HuH-7 (cell line): ENCODE measurements at places on chromosomes 3 and 15.

DNA sequence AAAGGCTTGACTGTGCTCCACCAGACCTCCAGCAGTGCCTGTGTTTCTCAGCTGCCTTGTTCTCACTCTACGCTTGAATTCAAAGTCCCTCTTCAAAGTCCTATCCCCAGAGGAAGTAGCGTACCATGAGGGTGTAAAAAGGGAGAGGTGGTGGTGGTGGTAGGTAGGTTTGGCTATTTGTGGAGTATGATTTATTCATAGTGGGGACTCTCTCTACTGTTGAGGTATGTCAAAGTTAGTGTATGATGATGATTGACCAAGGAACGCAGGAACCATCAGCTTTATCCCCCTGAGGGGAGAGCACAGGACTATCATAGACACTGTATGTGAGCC is 137.9 kb downstream of the GHSR start:
- DNase-seq: no peak

DNA sequence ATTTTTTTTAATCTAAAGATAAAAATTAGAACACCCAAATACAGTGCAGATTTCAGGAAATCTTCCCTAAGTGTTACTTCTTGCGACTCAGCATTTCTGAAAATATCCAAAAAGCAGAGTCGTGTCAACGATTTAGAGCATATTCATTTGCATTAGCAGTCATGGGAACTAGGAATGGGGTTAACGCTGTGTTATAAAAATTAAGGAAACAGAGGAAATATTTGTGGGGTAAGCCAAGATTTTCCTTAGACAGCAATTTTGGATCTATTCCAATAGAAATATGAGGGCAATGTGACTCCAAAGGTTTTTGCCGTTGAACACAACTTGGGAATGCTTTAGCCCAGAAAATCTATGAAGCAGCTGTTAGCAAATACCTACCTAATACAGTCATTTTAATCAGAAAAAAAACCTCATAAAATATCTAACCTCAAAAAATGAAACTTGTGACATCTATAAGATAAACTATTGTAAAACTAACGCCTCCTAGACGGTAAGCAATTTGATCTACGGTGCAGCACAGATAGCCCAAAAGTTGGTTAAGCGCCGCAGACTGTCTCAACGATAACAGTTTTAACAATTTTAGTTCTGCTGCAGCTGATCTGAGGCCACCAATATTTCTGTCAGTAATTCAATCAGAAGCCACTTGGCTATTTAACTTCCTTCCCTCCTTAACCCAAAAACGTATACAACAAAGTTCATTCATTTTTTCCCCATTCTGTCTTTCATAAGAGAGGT is 5.8 kb upstream of the ATP11B start:
- DNase-seq: no peak

DNA sequence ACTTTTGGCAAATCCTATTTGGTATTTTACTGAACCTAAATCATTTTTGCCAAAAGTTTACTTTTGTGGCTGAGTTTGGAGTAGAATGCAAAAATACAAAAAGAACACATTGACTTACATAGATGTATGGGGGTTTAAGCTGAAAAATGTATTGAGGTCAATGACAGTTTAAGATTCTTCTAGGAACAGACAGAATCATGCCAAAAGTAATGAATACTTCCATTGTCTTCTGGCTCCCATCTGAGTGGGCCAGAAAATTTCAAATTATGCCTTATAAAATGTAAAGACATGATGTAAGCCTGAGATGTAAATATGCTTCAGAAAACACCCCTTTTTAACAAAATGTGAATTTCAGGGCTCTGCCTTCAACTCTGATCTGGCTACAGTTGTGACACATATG is 375.1 kb upstream of the DPH6 start:
- no peak for DNase-seq

GRCh38 chr3:82054849-82055248 is 293.4 kb upstream of the GBE1 start:
- DNase-seq: no peak

- no peak for DNase-seq
Measured at GRCh38 chr3:152621967-152622810, 212.7 kb upstream of the P2RY1 start.

DNA sequence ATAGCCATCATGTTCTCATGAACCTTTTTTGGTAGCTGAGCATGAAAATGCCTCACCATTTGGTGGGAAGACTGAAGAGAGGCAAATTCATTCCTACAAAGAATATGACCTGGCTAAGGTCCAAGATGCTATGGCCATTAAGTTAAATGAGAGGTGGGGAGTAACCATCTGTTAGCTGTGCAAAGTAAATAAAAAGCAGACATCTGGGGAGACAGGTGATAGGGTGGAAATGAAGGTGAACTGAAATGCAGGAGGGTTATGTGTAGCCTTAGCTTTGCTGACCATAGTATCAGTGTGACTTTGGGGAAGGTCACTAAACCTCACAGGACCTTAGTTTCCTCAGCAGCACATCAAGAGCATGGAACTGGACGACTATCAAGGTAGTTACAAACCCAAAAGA is 111.0 kb upstream of the STRIT1 start:
- no peak for DNase-seq

DNA sequence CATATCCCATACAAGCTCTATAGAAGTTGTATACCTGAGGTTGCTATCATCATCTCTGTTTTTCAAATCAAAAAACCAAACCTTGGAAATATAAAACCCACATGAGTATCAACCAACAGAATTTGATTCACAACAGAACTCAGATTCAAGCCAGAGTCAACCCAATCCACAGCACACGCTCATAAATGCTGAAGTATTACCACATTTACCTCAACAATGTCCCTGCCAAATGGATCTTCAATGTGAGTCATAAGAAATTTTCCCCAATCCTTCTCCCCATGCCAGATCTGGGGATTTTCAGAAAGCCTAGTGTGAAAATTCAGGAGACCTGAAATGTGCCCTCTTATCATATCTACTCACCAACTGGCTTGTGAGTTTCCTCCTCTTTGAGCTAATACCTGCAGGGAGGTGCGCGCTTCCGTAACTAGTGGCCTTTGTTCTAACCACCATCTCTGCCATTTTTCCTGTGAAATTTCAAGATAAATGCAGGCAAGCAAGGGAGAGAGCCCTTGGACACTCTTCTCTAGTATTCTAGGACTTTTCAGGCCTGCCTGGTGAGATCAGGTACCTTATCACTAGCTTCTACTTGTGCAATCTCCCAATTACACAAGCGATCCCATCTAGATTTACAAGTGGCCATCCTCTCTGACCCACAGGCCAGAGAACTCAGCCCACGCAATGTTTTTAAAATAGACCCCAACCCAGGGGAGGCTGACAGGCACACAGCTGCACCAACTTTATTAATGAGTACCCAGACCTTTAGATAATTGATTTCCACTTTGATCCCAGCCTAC is 1076.9 kb upstream of the CFAP20DC start:
- no peak for DNase-seq

DNA sequence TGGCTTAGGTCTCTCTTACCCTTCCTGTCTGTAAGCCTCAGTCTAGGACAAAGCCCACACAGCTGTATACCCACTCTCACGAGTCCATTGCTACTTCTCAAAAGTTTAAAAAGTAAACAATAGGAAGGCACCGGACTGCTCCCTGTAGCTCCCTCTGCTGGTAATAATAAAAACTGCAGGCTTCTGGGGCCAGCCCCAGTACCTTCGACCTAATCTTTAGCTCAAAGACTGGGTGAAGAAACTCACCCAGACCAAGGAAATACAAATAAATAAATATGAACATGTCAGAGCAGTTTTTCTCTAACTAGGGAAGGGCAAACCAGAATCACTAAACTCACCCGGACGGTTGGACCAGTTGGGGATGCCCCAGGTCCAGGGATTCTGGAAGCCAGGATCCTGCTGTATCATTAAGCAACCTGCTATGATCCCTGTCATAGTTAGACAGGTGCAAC is 5.0 kb downstream of the FAM219B start:
- peak; percentile 87 for DNase-seq

- DNase-seq: no peak
Measured at GRCh38 chr3:180036092-180036670, 556 bp downstream of the PEX5L start.

DNA sequence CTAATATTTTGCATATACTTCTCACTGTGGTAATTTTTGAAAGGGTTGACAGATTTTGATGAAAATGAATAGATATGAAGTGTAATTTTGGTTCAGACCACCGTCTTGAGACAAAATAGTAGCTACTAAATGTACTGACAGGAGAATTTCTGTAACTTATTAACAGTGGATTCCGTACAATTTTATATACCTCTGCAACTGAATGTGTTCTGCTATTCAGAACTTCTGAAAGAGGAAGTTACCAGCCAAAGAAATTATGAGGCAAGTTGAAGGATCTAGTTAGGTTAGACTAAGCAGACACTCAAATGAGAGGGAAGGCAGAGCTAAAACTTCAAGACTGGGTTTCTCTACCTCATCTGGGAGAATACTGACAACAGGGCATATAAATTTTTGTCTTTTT is 29.4 kb downstream of the GAP43 start:
- DNase-seq: no peak

DNA sequence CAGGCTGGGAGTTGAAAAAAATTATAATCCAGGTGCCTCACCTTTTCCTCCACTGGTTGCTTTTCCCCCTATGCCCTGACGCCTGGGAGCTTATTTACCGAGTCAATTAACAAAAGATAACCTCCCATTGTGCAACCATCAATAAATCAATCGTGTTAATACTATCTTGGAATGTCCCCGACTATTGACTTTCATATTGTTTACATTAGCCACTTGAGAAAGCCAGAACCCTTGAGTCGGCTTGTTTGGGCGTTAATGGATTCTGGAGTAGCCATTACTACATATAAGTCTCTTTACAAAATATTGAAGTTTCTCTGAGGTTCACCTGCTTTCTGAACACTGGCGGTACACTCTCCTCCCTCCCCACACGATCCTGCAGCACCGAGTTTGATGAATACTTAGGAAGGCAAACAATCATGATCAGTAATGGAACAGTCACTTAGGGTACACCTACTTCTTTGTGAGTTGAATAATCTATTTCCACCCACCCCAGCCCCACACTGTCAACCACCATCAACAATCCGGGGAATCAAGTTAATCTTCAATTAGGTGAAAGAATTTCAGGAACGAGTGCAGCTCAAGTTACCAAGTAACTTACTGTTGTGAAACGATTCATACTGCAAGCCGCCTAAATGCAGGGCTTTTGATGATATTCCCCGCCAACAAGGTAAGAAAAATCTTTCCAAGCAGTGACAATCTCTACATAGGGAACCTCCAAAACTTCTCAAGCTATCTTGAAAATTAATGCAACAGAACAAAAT is 159.3 kb upstream of the NR2F2 start:
- peak; percentile 35 for DNase-seq

DNA sequence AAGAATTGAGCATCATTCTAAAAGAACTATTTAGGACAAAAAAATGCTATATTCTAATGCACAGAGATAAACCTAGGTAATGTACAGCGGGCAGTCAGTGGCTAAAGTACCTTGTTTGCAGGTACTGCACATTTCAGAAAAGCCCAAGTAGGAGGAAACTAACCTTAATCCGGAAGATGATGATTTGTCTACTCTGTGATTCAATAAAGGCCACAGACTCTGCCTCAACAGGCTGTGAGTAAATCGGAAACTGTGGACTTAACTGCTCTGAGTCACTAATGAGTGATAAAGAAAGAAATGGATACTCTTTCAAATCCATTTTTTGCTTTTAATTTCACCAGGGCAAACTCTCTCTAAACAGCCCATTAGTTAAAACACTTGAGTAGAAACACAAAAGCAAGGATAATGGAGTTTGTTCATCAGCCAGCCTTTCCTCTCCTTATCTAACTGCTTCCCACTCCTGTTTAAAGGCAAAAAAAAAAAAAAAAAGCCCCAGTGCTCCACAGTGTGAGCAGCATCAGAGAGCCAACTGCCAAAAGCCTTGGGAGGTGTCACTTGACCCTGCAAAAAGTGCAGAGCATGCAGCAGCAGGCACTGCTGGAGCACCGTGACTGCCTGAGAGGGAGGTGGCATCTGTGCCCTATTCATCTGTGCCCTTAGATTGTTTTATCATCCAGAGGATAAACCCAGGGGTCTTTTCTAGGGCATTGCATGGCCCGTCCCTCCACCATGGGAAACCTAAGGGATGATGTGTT is 187.7 kb downstream of the SATB1 start:
- no peak for DNase-seq

- no peak for DNase-seq
Measured at GRCh38 chr15:63439536-63440264, 58.1 kb upstream of the CA12 start.

DNA sequence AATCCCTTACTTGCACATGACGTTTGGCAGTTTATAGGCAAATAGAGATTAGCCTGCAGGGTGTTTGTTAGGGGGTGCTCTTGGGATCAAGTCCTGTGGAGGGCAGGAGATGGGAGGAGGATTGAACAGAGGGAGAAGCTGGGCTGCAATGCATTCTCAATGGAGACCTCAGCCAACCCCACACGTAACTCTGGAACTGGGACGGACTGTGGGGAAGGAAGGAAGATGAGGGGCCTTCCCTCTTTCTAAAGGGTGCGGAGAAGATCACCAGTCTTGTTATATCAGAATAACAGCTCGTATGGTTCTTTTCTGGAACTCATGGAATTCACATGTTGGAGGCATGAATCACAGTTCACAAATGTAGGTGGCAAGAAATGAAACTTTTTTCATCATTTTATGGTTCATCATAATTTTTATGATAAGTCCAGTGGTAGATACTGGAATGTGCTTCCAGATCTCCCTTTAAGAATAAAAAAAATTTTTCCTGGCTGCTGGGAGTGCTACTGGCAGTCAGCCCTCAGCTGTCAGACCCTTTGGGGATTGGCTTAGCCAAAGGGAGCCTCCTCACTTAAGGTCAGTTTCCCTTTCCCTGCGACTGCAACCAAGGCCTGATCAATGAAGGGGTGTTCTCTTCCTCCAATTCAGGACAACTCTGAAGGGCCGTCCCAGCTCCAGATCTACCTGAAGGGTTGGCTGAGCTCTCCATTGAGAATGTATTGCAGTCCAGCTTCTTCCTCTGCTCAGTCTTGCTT is 20.5 kb upstream of the LYZL4 start:
- no peak for DNase-seq

DNA sequence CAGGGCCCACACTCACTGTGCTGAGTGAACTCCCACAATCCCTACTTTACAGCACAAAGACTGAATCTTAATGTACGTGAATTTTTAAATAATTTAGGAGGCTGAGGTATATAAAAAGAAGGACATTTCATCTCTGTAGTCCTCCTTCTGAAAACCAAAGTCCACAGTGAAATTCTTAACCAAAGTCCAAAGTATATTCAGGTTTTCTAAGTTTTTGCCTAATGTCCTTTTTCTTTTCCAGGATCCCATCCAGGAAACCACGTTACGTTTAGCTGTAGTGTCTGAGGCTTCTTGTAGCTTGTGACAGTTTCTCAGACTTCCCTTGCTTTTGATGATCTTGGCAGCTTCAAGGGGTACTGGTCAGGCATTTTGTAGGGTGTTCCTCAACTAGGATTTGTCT is 44.5 kb downstream of the SCAP start:
- DNase-seq: no peak
